H9 (cell line): ENCODE measurements at places on chromosomes 5 and 9.

DNA sequence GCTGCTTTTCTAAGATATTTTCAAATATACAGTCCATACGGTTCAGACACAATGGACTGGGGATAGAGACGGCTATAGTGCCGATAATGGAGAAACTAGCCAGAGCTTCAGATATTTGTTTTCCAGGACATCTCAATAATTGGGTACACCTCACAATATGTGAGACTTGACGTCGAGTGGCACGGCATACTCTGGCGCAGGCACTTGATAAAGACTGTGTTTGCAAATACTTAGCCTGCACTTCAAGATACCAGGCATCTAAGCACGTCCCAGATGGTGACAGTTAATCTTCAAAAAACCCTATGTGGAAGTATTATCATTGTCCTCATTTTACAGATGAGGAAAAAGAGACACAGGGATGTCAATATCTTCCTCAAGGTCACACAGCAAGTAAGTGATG, 48.5 kb downstream of the SEMA5A start:
- no peak for DNase-seq

- no peak for DNase-seq
These were observed 659 bp downstream of the RAI14 start for GRCh38 chr5:34656700-34657273.

DNA sequence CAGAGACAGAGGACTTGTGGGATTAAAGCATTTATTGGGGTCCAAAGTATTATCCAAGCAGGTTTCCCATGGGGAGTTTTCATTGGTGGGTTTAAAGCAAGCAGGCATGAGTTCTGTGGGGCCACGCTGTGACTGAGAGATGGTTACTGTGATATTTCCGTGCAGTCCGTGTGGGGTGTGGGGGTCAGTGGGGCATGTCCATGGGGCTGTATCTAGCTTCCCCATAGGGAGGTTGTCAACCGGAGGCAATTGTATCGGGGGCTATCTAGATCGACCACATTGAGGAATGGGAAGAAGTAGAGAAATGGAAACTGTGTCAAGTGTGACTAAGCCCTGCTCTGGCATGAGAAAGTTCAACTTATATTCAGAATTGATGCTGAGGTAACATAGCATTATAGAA, 7.1 kb upstream of the RPS23 start:
- no peak for DNase-seq

GRCh38 chr9:123318202-123318601, 37.8 kb upstream of the CRB2 start:
- DNase-seq: no peak

- no peak for DNase-seq
These were observed 18.5 kb upstream of the KIF12 start for GRCh38 chr9:114117614-114117995.

DNA sequence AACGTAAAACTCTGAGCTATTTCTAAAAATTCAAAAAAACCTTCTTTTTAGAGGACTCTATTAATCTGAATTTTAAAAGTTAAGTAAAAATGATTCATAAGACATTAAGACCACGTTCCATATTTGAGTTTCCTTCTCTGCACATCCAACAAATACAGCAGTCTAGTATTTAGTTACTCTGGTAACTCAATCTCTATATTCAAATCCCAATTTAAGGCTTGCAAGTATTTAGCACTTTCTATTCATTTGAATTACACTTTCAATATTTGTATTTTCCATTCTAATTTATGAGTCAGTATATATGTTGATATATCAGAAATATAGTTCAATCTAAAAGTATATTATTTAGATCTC, 17.7 kb downstream of the RFX3 start:
- DNase-seq: no peak

- DNase-seq: no peak
These were observed 203.2 kb upstream of the TRIM32 start for GRCh38 chr9:116483622-116484491.

DNA sequence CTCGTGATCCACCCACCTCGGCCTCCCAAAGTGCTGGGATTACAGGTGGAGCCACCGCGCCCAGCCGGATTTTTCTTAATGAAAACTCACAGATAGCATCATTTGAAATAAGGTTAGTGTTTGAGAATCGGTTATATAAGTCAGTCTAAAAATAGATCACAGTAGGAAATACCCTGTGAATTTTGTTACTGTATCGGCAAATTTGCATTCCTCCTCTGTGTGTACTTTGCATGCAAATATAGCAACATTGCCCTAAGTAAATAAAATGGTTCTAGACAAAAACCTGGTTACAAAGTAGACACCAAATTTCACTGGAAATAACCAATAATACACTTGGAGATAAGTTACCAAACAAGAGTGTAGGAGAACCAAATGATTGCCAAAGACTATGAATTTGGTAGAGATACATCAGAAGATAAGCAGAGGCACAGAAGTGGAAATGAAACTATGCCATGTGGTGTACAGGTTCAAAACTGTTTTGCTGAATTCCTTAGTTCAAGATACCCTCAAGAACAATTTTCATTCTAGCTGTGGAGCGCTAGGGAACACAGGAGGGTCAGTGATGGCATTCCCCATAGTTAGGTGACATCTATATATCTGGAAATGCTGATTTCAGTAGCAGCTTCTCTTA, 58.1 kb downstream of the ICE1 start:
- DNase-seq: no peak

DNA sequence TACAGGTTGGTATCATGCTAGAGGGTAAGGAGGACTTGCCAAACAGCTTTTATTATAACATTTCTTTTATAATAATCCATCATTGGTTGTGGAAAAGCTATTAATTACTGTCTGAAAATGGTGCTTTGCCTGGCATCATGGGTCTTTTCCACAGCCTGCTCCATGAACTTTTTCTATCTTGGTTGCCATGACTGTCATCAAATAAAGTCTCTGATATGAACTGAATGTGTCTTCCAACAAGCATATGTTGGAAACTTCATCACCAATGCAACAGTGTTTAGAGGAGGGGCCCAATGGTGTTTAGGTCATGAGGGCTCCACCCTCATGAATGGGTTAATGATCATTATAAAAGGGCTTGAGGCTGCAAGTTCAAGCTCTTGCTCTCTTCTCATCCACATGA, 81.0 kb downstream of the FREM1 start:
- no peak for DNase-seq

DNA sequence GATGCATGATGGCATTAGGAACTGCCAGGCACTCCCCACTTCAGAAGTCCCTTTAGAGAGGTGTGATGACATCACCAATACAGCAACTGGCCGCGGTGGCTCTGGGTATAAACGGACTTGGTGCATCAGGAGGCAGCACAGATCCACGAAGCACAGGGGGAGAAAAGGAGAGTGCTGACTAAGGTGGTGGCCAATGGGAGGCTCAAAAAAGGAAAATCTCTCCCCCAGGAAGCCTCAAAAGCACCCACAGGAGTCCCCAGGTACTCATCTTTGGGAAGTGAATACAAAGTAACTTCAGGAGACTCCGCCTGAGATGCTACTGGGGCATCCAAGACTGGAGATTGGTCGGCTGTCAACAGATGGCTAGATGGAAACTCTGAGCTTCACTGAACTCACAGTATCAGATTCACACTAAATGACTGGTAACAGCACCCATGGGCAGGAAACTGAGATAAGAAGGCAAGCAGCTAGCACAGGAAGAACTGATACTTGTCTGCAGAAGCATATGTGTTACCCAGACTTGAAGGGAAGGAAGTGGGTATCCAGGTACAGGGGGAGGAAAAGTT, 7.6 kb downstream of the TTC39B start:
- no peak for DNase-seq

DNA sequence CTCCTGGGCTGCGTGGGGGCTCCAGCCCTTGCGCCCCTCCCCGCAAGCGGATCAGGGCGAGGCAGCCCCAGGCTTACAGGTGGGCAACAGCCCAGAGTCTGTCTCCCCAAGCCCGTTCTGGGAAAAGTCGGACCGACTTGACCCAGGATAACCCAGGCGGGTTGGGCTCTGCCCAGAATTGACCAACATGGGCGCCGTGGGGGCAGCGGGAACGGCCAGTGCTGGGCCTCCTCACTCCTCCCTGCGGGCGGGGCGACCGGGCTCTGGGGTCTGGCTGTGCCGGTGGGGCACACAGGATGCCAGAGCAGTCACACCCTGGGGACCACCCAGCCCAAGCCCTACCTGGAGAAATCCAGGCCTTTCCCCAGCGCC, 15.3 kb upstream of the SYNPO start:
- DNase-seq: no peak

DNA sequence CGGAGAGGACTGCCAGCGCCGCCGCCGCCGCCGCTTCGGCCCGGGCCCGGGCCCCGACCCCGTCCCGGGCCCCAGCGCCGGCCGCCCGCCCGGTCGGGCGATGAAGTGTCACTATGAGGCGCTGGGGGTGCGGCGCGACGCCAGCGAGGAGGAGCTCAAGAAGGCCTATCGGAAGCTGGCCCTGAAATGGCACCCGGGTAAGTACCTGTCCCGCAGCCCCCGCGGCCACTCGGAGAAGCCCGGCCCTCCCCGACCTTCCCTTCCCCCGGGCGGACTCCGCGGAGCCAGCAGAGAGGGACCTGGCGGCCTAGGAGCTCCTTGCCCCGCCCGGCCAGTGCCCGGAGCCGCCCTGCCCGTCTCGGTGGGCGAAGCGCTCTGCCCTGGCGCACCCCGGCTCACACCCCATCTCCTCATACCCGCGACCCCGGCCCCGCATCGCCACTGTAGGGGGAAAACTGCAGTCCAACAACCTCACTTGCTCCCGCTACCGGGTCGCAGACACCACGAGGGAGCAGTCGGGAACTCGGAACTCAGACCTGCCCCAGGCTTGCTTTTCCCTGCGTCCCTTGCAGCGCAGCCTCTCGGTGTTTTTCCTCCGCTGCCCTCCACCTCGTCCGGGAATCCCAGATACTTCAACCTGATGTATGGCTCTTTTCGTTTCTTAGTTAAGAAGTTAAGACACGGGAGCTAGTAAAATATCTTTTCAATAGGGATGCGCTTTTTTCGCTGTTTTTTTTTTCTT, 532 bp downstream of the DNAJC21 start:
- peak; percentile 81 for DNase-seq

GRCh38 chr9:104287253-104287878, 193.3 kb downstream of the SMC2 start:
- DNase-seq: no peak

GRCh38 chr9:92463984-92464383, 18.3 kb downstream of the ASPN start:
- no peak for DNase-seq

DNA sequence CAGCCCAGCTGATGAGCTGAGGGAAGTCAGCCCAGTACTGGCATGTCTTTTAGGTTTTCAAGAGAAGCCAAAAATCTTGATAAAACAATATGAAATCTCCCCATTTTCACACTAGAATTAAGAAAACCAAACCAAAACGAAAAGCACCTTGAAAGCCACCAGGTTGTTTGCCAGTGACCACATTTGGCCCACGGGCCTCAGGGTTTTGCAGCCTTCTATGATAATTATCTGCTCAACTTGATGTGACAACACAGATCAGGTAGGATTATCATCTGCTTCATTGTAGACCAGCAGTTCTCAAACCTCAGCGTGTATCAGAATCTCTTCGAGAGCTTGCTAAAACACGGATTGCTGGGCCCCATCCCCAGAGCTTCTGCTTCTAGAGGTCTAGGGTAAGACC, 101.4 kb downstream of the GALNT10 start:
- DNase-seq: no peak

- DNase-seq: no peak
These were observed 140.8 kb upstream of the ZNF608 start for GRCh38 chr5:124887223-124887622.

DNA sequence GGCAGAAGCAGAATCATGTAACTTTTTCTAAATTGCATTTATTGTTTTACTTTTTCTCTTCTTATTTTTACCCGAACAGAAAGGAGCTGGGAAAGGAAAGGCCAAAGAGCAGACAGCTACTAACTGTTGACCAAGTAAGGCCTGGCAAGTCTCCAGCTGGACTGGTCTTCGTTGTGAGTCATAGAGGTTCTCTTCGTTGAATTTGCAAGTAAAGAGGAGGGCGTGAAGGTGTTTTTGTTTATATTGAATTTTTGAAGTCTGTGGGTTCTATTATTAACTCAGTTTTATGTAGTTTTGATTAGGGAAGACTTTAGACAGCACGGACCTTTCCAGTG, 416.5 kb upstream of the CCNH start:
- DNase-seq: no peak
